DND-41 (cell line): ENCODE measurements at places on chromosomes 4 and X.
A peak's percentile ranks its signal among the peaks of the same experiment; 100 is the strongest.

DNA sequence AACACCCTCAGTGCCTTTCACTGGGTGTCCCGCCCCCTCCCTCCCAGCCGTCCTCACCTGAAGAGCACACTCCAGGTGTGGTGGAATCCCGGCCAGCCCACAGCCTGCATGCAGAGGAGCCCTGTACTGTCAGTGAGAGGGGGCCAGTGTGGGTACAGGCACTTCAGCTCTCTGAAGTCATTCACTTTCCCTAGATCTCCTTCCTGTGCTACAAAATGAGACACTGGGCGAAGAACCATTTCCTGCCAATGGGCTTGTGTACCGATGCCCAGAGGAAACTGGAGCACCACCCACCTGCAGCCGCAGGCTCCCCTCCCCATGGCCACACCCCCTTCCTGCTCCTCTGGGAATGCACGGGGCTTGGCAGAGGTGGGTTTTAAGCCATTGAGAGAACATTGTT lies 73.9 kb upstream of the C4orf50 start:
- DNase-seq, result peak; percentile 37

- DNase-seq, result no peak
Observed at GRCh38 chrX:20445109-20445508, 178.4 kb upstream of the RPS6KA3 start.

- no peak for DNase-seq
Observed at GRCh38 chr4:128440923-128441322, 153.3 kb upstream of the PGRMC2 start.

- no peak for DNase-seq
Observed at GRCh38 chrX:144334577-144334976, 450.7 kb downstream of the UBE2NL start.

GRCh38 chr4:1800805-1801204 lies 7.7 kb downstream of the FGFR3 start:
- DNase-seq, result no peak

DNA sequence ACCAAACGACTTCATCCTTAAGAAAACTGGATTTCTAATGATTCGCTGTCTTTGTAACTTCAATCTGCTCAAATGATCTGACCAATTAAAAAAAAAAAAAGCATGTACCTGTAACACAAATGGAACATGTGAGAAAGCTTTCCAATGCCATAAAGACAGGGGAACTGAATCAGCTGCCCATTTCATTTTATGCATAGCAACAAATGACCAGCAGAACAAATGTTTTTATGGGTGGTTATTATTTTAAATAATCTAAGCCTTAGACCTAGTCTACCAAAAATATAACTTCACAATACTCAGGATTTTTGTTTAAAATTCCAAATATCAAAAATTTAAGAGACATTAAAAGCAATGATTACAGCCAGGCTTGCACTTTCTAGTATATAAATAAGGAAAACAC lies 145.7 kb downstream of the NR3C2 start:
- DNase-seq, result no peak

DNA sequence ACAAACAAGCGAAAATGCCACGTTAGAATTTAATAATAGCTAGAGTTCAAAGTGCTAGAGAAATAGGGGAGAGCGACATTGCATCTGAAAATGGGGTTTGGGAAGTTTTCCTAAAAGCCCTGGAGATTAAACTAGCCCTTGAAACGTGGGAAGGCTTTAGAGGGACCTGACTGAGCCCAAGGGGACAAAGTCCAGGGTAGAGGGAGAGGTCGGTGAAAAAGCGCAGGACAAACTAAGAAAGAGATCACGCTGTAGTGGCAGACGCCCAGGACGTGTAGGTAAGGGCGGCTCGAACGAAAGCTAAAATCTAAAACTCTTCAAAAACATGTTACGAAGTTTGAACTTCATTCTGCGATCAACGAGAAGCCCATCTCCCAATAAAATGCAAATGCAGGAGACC lies 1.1 kb upstream of the ATP11C start:
- no peak for DNase-seq

GRCh38 chrX:8846266-8846665 lies 45.1 kb upstream of the FAM9A start:
- DNase-seq, result no peak

DNA sequence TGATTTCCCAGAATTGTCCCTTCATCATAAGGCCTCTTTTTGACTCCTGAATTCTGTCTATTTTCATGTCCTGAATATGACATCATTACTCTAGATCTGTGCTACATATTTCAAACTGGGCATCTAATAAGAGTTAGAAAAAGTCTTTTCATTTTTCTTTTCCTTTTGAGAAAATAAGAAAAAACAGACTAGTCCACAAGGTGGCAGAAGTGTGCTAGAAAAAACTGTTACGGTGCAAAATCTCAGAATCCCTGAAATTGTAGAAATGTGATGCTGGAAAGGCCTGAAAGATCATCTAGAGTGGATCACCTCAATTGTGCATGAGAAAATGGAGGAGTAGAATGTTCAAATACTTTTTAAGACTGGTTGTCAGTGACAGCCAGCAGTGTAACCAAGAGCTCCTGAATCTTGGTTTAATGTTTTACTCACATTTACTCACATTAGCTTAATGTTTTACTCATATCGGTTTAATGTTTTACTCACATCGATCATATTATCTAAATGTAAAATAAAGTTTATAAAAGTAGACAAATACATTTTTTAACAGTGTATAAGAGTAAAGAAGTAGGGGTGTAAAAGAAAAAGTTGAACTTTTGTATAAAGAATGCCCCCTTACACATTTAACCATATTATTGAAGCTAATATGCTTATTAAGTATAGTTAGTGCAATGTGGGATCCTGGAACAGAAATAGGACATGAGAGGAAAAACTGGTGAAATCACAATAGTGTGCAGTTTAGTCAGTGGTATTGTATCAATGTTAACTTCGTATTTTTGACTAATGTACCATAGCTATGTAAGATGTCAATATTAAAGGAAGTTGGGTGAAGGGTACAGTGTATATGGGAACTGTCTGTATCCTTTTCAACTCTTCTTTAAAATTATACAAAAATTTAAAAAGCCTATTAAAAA lies 15.2 kb downstream of the ASB11 start:
- no peak for DNase-seq

DNA sequence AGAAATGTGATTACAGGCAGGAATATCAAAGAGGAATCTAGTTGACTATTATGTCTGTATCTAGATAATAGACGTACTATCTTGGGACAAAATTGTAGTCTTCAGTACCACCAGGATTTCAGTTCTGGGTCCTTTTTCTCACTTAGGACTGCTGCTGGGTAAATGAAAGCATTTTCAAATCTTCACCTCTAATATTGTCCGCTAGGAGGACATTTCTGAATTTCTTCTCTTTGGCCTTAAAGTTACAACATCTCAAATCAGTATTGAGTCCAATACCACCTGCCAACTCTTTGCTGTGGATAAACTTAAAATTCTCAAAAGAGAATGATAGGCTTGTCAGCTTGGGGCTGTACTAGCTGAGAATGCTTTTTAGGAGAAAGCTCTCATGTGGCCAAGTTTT lies 6.0 kb downstream of the FGF16 start:
- DNase-seq, result no peak

GRCh38 chr4:78585633-78586032 lies 34.1 kb downstream of the ANXA3 start:
- DNase-seq, result no peak

DNA sequence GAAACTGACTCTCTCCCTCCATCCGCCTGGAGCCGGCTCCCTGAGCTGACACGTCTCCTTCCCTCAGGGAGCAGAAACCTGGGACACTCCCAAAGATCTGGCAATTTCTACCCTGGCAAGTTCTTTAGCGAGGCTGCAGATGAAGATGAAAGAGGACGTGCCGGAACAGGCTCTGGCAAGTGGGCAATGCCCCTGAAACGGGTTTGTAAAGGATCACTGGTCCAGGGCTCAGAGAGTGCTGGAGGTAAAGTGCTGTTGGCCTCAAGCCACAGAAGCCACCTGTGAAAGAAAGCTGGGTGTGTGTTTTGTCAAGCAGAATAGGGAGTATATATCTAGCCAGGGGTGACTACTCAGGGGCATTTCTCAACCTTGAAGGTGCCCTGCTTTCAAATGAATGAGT lies 131.4 kb upstream of the ATP6AP2 start:
- DNase-seq, result no peak

DNA sequence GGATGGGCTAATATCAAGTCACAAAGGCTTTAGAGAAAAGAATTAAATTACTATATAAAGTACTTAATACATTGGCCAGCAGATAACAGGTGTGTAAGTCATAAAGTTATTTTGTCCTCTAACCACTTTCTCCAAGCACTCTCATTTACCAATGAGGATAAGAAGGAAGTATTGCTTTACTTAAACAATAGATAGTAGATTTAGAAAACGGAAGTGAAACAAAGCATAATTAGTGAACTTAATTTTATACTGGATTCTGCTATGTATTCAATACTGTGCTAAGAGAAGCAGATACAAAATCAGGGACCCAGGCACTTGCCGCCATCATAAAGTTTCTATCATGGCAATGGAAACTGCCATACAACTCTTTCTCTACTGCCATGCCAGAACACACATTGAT lies 24.0 kb downstream of the AFM start:
- DNase-seq, result no peak

GRCh38 chrX:19549838-19550237 lies 34.5 kb upstream of the MAP3K15 start:
- DNase-seq, result no peak
